ENCODE measurements at places on chromosomes 16 and 17.

GRCh38 chr17:44110823-44111633 lies 12.4 kb downstream of the HDAC5 start:
- no peak for DNase-seq

GRCh38 chr17:78062596-78062995 lies 66.0 kb downstream of the TMC6 start:
- DNase-seq = no peak

GRCh38 chr16:2015947-2016208 lies 3.7 kb upstream of the NPW start:
- no peak for DNase-seq

- DNase-seq = no peak
Measured at GRCh38 chr16:58176608-58177352, 21.1 kb downstream of the CSNK2A2 start.

DNA sequence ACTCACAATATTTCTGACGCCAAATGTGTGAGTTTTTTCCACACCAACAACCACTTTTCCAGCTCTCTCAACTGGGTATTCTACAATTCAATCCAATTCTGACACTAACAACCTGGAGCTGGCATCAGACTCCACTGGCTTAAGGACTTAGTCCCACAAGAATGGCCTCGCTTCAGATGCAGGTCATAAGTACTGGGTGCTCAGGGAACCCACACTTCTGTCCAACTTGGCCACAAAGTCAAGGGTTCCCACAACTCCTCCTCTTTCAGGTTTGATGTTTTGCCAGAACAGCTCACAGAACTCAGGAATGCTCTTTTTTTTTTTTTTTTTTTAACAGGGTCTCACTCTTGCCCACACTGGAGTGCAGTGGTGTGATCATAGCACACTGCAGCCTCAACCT lies 56.1 kb upstream of the TMC5 start:
- DNase-seq = no peak

DNA sequence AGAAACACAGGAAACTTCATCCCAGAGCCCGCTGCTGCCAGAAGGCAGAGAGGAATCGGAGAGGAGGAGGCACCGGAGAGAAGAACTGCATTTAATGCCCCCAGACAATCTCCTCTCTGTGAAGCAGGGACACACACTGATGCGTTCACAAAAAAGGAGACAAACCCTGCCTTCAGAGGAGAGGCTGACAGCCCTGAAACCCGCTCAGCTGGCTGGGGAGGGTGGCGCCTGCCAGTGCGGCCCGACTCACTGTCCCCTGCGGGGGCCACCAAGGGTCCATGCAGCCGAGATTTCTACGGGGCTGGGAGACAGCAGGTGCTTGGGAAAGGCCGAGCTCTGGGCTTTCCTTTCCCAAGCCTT lies 21.9 kb upstream of the CACNG1 start:
- no peak for DNase-seq

- DNase-seq = no peak
Measured at GRCh38 chr16:47046726-47047523, 73.5 kb upstream of the DNAJA2 start.

DNA sequence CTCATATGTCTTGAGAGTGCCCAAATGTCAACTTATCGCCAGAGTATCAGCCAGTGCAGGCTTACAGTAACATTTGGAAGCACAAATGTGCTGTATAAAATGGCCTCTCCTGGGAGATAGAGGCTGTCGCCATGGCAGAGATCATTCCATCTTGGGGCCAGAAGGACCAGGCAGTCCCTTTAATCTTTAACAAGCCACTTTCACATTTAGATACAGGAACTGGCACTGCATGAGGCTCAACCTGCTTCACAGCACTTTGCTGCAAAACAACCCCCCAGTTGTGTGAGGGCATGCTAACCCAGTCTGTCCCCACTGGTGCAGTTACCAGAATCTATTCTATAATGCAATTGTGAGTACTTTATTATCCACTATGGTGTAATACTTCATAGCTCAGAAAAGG lies 4.7 kb upstream of the RFFL start:
- DNase-seq = no peak

DNA sequence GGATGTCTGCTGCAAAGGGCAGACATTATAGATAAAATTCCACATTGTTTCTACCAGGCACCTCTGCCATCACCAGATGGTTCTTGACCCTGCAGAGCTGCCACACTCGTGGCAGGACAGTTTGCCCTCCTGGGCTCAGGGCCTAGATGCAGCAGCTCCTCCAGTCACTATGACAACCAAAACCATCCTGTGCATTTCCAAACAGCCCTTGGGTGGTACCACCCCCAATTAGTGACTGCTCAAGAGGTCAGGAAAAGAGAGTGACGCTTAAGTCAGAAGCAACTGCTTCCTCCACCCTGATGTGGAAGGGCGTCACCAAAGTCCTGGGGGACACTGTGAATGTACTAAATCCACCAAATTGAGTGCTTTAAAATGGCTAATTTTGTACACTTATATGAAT lies 109.2 kb downstream of the C16orf95 start:
- DNase-seq = no peak

- no peak for DNase-seq
Measured at GRCh38 chr16:68003031-68003430, 3.7 kb upstream of the DPEP2 start.

DNA sequence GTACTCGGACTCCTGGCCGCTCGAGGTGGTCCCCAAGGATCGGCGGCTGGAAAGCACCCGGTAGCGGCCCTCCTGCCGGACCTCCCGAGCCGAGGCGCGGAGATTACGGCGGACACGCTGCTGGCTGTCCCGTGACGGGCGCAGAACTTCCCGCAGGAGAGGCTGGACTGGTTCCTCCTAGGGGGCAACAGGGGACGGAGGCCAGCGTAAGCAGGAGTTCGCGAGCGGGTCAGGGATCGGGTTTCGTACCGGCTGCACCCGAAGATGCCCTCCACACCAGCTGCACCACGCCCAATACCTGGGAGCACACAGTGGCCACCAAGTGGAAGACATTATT lies 341 bp downstream of the SLC7A6OS start:
- DNase-seq = no peak

Data from stimulated activated CD8-positive, alpha-beta memory T cell treated with anti-CD3 and anti-CD28 coated beads, Interleukin-15, amount 100 ng/mL, for 1 hour (primary cell).